ENCODE measurements at places on chromosomes 3 and 15.

GRCh38 chr3:136547293-136547692 lies 204.9 kb downstream of the STAG1 start:
- no peak for DNase-seq

GRCh38 chr15:38508647-38509046 lies 54.7 kb downstream of the FAM98B start:
- no peak for DNase-seq

DNA sequence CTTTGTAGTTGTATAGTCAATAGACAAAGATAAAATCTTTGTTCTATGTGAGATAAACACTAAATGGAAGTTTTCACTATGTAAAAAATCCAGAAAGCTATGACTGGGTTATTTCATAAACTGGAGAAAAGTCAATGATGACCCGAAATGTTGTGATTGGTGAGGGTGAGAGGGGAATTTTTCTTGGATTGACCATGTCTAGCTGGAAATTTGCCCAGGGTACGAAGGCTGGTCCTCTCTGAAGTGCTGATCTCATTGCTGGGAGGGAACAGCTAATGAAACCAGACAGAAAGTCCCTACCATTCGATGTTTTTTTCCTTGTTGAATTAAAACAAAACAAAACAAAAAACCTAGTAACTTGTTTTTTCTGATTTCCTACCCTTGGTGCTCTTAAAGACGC lies 14.3 kb downstream of the TPRG1 start:
- no peak for DNase-seq

GRCh38 chr3:149965278-149965677 lies 5.4 kb downstream of the PFN2 start:
- DNase-seq: no peak

DNA sequence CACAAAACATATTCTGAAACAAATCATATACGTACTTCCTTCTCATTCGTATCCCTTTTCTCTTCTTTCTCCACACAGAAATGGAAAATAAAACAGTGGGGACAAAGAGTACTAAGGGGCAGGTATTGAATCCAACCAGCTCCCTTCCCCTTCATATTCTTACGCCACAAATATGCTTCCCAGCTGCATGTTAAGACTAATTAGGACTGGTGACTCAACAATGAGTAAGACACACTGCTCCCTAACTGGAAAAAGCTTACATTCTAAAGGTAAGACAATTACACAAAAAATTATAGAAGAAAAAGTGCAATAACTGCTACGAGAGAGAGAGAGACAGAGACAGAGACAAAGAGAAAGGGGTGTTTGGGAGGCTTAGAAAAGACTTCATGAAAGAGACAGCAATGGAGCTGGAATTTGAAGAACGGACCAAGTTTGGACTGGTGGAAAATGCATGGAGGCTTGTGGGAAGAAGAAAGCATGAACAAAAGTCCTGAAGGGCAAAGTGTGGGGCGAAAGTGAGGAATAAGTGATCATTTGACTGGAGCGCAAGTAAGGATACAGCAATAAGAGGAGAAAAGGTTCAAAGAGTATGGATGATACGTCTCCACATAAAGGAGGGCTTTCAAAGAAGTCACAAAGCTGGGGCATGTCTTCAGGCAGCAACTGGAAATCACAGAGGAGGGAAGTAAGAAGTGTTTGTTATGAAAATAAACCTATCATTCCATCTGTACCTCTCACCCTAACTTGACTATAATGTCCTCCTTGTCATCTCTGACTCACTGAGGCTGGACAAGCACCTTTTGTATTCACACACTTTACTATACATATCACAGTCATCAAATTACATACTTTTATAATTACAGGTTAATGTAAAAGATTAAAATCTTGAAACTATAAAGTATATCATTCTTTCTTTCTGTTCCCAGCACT lies 49.2 kb downstream of the RYK start:
- DNase-seq: no peak

DNA sequence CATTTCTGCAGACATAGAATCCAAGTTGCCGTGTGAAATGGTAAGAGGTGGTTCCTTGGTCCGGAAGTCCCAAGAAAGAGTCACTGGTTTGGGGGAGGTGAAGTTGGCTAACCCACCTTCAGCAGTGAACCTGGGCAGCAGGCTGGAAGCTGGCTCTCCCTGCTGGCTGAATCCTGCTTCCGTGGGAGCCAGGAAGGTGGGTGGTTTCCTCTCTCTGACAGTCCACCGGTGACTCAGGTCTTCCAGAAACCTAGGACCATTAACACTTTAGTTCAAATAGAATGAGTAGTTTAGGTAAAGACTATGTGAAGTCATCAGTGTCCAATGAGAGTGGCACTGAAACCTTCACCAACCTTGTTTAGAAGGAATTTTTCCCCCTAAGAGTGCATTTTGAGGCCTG lies 87.4 kb upstream of the CACNA2D3 start:
- DNase-seq: no peak

GRCh38 chr3:33141006-33141405 lies 27.2 kb downstream of the CRTAP start:
- DNase-seq: no peak

DNA sequence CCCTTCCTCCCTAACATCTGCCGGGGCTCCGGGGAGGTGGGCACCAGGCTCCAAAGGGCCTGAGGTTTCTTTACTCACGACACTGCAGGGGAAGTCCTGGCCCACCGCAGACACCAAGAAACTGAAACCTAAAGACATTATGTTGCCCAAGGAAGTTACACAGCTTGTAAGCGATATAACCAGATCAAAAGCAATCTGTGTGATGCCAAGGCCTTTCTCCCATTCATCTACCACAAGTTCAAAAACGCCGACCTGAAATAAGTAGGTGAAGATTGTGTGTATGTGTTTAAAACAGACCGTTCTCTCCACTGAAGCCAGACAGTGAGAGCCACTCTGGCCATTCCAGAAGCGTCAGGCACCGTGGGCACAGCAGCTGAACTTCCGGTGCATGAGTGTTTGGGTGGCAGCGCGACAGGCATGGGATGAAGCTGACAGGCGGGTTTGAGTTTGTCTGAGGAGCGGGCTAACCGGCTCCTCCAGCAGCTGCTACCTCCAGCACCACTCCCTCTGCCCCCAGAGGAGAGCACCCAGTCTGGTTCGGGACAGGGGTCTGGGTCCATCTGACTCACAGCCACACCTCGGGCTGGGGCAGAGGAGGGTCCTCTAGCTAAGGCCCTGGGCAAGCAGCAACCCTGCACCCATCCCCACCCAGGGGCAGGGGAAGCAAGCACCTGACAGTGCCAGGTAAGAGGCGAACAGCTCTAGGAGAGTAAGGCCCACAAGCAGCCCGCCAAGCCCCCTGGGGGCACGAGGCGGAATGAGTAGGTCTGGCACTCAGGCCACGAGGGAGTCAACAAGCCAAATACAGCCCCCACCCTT lies 1.3 kb downstream of the TNK2 start:
- DNase-seq: peak; percentile 67

- DNase-seq: no peak
Measured at GRCh38 chr3:29335943-29336342, 55.1 kb downstream of the RBMS3 start.

DNA sequence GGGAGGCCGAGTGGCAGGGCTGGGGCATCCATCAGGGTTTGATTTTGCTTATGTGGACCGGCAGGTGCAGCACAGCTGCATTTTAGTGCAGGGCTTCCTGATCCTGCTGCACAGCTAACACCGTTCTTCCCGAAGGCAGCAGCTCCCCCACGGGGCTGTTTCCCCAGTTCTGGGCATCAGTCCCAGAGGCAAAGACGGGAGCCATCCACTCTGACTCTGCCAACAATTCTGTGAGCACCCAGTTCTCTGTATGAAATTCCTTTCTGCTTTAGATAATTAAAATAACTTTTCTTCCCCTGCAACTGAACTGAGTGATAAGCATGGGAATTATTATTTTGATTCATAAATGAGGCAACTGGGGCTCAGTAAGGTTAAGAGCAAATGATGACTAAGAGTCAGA lies 262.9 kb upstream of the ATP10A start:
- no peak for DNase-seq

DNA sequence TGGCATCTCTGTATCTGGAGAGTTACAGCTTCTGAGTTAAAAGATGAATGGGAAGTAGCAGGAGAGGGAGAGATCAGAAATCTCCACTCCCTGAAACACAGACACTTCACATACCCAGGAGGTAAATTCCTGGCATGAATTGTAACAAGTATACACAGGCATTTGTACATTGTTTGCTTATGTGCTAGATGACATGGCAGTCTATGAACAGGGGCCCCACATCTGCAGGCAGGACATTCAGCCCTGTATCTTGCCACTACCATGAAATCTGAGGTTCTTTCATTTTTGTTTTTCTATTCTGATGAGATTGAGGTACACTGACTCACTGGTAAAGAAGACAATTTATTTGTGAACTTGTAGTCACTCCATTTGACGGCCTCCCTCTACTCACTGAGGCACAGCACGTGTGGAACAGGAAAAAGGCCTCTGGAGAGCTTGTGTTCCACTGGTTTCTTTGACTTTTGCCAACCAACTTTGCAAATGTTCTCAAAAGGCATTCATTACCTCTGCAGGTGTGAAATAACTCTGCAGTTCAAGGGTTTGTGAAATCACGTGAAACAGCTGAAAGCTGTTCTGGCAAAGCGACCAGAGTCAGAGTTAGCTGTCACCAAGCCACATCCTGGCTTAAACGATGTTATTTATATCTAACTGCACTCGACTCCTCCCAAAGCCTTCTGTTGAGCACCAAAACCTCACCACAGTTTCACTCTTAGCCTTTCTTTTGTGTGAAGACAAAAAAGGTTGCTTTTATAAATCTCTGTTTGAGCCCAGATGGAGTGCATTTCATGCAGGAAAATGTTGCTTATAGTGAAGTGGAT lies 401.3 kb upstream of the CFAP20DC start:
- no peak for DNase-seq

GRCh38 chr15:98764291-98764690 lies 116.0 kb downstream of the IGF1R start:
- no peak for DNase-seq

- DNase-seq: no peak
Measured at GRCh38 chr3:24443476-24443875, 51.2 kb downstream of the THRB start.

DNA sequence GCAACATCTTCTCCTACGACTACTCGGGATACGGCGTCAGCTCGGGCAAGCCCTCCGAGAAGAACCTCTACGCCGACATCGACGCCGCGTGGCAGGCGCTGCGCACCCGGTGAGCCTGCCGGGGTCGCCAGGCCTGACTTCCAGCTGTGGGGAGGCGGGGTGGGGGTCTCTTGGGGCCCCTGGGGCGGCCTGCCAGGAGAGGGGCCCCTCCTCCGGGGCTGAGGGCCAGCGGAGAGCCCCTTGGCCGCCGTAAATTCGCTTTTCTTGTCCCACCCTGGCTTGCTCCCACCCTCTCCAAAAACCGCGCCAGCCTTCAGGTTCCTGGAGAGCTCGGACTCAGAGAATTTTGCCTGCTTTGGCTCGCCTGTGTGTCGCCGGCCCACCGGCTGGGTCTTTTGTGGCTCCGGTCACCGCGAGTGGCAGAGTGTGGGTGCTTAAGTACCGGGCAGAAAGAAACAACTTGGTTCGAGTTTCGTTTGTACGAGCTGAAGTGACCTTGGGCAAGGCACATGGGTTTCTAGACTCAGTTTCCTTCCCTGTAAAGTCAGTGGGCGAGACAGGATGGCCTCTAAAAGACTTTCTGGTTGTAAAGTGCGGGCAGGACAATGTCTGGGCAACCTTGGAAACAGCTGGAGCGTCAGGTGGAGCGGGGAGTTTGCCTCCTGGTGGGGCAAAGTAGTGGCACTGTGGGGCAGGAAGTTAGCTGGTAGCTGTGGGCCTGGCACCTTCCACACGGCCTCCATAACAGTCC lies 976 bp downstream of the ABHD17C start:
- peak; percentile 66 for DNase-seq

GRCh38 chr15:100809151-100809550 lies 70.5 kb upstream of the ALDH1A3 start:
- no peak for DNase-seq

- DNase-seq: peak; percentile 69
Measured at GRCh38 chr3:38655708-38656300, 6.3 kb upstream of the SCN5A start.

- DNase-seq: no peak
Measured at GRCh38 chr3:128266453-128266852, 113.2 kb downstream of the EEFSEC start.

DNA sequence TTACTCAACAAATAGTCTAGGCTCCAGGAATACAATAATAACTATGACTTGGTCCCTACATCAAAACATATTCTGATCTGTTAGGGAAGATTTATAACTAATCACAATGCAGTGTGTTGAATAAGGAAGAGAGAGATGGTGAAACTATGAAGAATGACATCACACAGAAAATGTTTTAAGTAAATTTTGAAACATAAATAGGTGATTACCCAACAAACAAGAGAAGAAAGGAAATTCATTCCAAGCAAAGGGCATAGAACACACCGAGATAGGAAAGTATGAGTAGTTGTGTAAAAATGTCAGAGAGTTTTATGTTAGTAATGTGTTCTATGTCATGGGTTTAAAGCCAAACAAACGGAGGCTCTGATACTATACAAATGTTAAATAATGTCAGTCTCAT lies 13.4 kb downstream of the SEC62 start:
- no peak for DNase-seq

DNA sequence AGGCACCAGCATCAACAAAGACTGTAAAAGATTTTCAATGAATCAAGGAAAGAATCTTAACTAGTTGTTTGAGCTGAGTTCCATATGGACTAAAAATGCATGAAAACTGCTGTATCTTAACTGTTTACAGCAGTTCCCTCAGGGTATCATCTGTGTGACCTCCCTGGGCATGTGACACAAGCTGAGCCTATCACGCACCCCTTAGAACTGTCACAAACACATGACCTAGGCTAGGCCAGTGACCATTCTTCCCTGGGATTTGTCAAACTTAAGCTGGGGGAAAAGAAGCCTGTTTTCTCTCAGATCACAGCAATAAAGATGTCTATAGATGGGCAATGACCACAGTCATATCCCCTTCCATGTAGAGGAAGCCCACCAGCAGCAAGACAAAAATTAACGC lies 35.7 kb downstream of the IGF2BP2 start:
- no peak for DNase-seq

GRCh38 chr15:41988896-41989572 lies 16.7 kb upstream of the EHD4 start:
- DNase-seq: no peak

GRCh38 chr3:56886314-56886713 lies 84.6 kb upstream of the ARHGEF3 start:
- no peak for DNase-seq

GRCh38 chr3:37686220-37686619 lies 175.5 kb upstream of the CTDSPL start:
- no peak for DNase-seq

- DNase-seq: no peak
Measured at GRCh38 chr3:58383476-58383875, 50.2 kb downstream of the PDHB start.

DNA sequence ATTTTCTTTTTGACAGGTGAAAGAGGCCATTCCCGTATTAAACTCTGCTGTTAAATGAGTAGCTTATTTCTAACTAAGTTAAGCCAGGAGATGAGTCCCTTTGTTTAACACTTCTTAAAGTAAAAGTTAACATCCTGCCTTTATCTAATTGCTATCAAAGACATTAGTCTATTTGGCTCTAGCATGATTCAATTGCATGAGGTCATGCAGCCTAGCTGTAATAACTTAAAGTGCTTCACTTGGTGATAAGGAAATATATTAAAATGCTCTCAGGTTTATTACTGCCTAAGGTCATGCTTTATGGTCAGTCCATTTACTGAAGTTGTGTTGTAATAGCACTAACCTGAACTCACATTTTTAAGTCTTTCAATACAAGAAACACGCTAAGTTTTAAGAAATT lies 82.3 kb upstream of the MLF1 start:
- DNase-seq: no peak
